Activated CD8-positive, alpha-beta T cell treated with anti-CD3 and anti-CD28 coated beads for 36 hours (primary cell): ENCODE measurements at places on chromosomes 7 and 10.

- no peaks in the 10 kb centered on the region for H3K27me3 ChIP-seq
- H3K4me3 ChIP-seq, result no peak overlapping the region
- no peak for DNase-seq
- no peak overlapping the region for H3K27ac ChIP-seq
- no peaks in the 10 kb centered on the region for H3K36me3 ChIP-seq
Measured at GRCh38 chr10:70306886-70307520, 23.2 kb upstream of the NPFFR1 start.

- H3K27me3 ChIP-seq, result peaks cover 16% of the 10 kb centered on the region
- DNase-seq, result no peak
- peak overlapping the region; percentile 34 for H3K27ac ChIP-seq
- peak overlapping the region; percentile 92 for H3K4me3 ChIP-seq
- peaks cover 8% of the 10 kb centered on the region for H3K4me1 ChIP-seq
Measured at GRCh38 chr10:96089116-96089515, 41.0 kb upstream of the ZNF518A start.

DNA sequence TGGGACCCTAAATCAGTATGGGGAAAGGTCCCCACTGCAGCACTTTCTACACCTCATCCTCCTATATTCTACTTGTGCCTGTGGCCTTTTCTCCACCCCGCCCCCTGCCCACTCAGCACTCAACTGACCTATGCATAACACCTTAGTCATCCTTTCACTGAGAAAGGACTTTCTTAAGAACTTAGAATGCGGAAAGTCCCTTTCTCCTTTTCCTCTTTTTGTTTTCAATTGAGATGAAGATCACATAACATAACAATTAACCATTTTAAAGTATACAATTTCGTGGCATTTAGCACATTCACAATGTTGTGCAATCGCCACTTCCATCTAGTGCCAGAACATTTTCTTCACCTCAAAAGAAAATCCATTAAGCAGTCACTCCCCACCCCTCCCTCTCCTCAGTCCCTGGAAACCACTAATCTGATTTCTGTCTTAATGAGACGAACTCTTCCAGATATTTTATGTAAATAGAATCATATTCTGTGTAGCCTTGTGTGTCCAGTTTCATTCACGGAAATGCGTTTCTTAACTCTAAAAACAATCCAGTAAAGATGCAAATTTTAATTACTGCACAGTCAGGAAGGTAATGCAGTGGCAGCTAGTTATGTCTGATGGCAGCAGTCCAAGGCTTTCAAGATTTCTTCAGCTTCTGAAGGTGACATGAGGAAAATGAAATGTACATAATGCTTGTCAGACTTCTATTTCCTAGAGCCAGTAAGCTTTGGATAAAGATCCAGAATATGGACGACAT, 41.7 kb downstream of the FAS start:
- peak overlapping the region; percentile 1 for H3K4me3 ChIP-seq
- H3K36me3 ChIP-seq, result no peaks in the 10 kb centered on the region
- no peaks in the 10 kb centered on the region for H3K27me3 ChIP-seq
- DNase-seq, result peak; percentile 88
- H3K4me1 ChIP-seq, result peaks cover 40% of the 10 kb centered on the region

- no peak overlapping the region for H3K4me3 ChIP-seq
- H3K4me1 ChIP-seq, result no peaks in the 10 kb centered on the region
Measured at GRCh38 chr7:148394582-148394981, 196.0 kb upstream of the C7orf33 start.

DNA sequence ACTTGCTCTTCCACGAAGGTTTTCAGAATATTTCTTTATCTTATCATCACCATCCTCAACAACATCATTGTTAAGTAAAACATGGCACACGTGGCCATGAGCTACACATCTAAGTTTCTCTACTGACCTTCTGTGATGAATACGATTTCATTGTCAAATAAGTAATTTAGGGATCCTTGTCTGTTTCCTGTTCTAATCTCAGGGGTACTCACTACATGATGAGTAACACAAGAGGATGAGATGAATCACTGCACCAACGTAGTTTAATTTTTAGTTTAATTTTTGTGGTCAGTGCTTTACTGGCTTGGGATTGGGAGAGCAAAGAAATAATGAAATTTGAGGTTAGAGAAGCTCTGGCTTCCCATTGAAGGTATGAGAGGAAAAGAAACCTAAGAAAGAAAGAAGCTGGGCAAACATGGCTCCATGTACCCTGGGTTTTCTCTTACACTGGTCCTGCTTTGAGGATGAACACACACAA, 461.9 kb upstream of the KLF6 start:
- H3K27me3 ChIP-seq, result no peaks in the 10 kb centered on the region
- DNase-seq, result no peak
- no peaks in the 10 kb centered on the region for H3K36me3 ChIP-seq

GRCh38 chr7:30249316-30249715, 35.1 kb upstream of the ZNRF2 start:
- peaks cover 12% of the 10 kb centered on the region for H3K4me1 ChIP-seq
- H3K36me3 ChIP-seq, result no peaks in the 10 kb centered on the region
- no peaks in the 10 kb centered on the region for H3K27me3 ChIP-seq
- H3K27ac ChIP-seq, result no peak overlapping the region
- no peak for DNase-seq
- no peak overlapping the region for H3K4me3 ChIP-seq

GRCh38 chr7:131687296-131687695, 130.9 kb upstream of the PODXL start:
- no peak overlapping the region for H3K27ac ChIP-seq
- DNase-seq, result no peak
- no peaks in the 10 kb centered on the region for H3K36me3 ChIP-seq
- H3K4me3 ChIP-seq, result no peak overlapping the region

GRCh38 chr10:104941662-104942061, 300.6 kb downstream of the SORCS3 start:
- no peak for DNase-seq
- H3K4me3 ChIP-seq, result no peak overlapping the region
- H3K27ac ChIP-seq, result no peak overlapping the region
- H3K4me1 ChIP-seq, result no peaks in the 10 kb centered on the region

GRCh38 chr10:78196964-78197363, 163.3 kb downstream of the RPS24 start:
- no peaks in the 10 kb centered on the region for H3K4me1 ChIP-seq
- H3K27me3 ChIP-seq, result peaks cover 2% of the 10 kb centered on the region
- H3K36me3 ChIP-seq, result no peaks in the 10 kb centered on the region
- peak; percentile 29 for DNase-seq
- no peak overlapping the region for H3K27ac ChIP-seq

- peak overlapping the region; percentile 46 for H3K27ac ChIP-seq
- H3K36me3 ChIP-seq, result peaks cover 42% of the 10 kb centered on the region
- no peaks in the 10 kb centered on the region for H3K27me3 ChIP-seq
Measured at GRCh38 chr7:937856-938484, 16.5 kb downstream of the ADAP1 start.

- no peak overlapping the region for H3K4me3 ChIP-seq
- no peaks in the 10 kb centered on the region for H3K4me1 ChIP-seq
- no peak for DNase-seq
- no peaks in the 10 kb centered on the region for H3K27me3 ChIP-seq
Measured at GRCh38 chr10:18157881-18158280, 17.7 kb downstream of the CACNB2 start.

DNA sequence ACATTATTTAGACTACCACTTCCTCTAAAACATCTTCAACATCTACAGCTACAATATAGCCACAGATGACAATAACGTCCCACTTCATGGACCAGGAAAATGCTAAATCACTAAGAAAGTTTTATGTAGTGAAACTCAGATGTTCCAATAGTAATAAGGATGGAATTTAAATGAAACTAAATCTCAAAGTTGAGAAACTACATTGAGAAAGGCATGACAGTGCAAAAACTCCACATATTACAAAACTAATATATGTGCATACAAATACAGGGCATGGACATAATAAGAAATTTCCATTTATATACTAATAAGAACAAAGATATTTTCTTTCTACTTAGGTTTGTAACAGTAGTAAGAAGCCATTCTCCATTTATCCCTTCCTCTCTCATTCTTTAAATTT, 31.1 kb downstream of the POT1 start:
- peaks cover 29% of the 10 kb centered on the region for H3K36me3 ChIP-seq
- no peak overlapping the region for H3K4me3 ChIP-seq
- H3K27ac ChIP-seq, result no peak overlapping the region
- peaks cover 5% of the 10 kb centered on the region for H3K4me1 ChIP-seq

DNA sequence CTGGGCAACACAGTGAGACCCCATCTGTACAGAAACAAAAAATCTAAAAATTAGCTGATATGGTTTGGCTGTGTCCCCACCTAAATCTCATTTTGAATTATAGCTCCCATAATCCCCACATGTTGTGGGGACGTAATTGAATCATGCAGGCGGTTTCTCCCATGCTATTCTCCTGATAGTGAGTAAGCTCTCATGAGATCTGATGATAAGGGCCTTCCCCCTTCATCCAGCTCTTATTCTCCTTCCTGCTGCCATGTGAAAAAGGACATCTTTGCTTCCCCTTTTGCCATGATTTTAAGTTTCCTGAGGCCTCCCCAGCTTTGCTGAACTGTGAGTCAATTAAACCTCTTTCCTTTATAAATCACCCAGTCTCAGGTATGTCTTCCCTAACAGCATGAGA, 136.5 kb downstream of the SFMBT2 start:
- DNase-seq, result no peak
- no peak overlapping the region for H3K4me3 ChIP-seq
- H3K4me1 ChIP-seq, result peaks cover 74% of the 10 kb centered on the region
- no peaks in the 10 kb centered on the region for H3K27me3 ChIP-seq
- H3K27ac ChIP-seq, result no peak overlapping the region

- H3K27me3 ChIP-seq, result peaks cover 23% of the 10 kb centered on the region
- peak; percentile 19 for DNase-seq
- H3K4me3 ChIP-seq, result no peak overlapping the region
- H3K36me3 ChIP-seq, result no peaks in the 10 kb centered on the region
Measured at GRCh38 chr10:35304649-35305048, 31.7 kb upstream of the CCNY start.

GRCh38 chr10:14534152-14534551, 203.4 kb upstream of the FRMD4A start:
- peaks cover 45% of the 10 kb centered on the region for H3K36me3 ChIP-seq
- peak overlapping the region; percentile 67 for H3K27ac ChIP-seq
- H3K4me1 ChIP-seq, result peaks cover 77% of the 10 kb centered on the region
- no peak overlapping the region for H3K4me3 ChIP-seq
- no peak for DNase-seq
- H3K27me3 ChIP-seq, result no peaks in the 10 kb centered on the region

GRCh38 chr10:69516316-69516715, 56.9 kb downstream of the NEUROG3 start:
- DNase-seq, result peak; percentile 76
- no peak overlapping the region for H3K27ac ChIP-seq
- H3K4me1 ChIP-seq, result no peaks in the 10 kb centered on the region
- no peaks in the 10 kb centered on the region for H3K36me3 ChIP-seq
